ENCODE measurements at places on chromosomes 2 and 18.
A peak's percentile ranks its signal among the peaks of the same experiment; 100 is the strongest.

DNA sequence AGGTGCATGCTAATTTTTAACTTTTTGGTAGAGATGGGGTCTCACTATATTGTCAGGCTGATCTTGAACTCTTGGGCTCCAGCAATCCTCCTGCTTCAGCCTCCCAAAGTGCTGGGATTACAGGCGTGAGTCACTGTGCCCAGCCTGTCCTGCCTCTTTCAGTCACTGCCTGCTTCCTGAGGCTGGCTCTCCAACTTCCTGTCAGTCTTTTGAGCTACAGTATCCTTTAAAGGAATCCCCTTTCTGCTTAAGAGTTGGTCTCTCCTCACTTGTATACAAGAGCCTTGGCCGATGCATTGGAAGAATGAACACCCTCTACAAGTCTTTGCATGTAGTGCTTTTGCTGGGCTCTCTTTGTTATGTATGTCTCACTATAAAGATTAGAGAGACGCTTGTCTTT is 88.4 kb upstream of the SMAD2 start:
- DNase-seq: no peak

DNA sequence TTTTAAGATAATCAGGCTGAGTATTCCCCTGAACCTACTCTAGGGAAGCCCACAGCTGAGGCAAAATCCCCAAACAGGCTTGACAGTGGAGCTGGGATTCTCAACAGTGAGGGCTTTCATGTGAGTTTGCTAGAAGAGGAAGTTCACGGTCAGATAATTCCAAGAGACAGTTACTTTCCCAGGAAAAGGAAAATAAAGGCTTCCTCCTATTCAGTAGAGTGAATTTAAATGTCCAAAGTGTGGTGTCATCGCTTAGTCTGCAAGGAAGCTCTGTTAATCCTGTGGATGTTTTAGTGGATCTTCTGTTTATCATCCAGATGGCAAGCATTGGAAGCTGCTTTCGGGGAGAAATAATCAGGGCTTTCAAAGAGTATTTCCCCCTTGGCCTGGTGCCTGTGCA is 119.8 kb downstream of the RPIA start:
- no peak for DNase-seq

DNA sequence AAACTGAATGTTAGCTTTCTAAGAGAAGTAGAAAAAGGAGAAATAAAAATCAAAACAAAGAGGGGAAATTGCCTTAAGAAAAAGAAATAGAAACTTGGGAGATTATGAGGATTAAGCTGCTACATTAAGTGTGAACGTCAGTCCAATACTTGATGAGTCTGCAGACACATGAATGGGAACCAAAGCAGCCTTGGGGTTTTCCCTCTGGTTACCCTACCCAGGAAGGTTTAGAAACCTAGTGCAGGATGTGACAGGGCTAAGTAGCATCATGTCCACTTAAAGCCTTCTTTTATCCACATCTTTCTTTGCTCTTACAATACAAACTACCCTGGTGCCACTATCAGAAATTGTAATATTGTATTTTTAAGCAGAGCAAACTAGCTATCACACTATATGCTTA is 22.3 kb downstream of the SLC35F5 start:
- DNase-seq: no peak

GRCh38 chr2:113823716-113824595 is 65.9 kb upstream of the ACTR3 start:
- no peak for DNase-seq

GRCh38 chr18:23890589-23890988 is 124.0 kb upstream of the TTC39C start:
- no peak for DNase-seq

GRCh38 chr2:157785200-157785599 is 90.9 kb downstream of the ACVR1 start:
- DNase-seq: peak; percentile 42

GRCh38 chr2:128720080-128721022 is 401.7 kb upstream of the HS6ST1 start:
- DNase-seq: no peak

DNA sequence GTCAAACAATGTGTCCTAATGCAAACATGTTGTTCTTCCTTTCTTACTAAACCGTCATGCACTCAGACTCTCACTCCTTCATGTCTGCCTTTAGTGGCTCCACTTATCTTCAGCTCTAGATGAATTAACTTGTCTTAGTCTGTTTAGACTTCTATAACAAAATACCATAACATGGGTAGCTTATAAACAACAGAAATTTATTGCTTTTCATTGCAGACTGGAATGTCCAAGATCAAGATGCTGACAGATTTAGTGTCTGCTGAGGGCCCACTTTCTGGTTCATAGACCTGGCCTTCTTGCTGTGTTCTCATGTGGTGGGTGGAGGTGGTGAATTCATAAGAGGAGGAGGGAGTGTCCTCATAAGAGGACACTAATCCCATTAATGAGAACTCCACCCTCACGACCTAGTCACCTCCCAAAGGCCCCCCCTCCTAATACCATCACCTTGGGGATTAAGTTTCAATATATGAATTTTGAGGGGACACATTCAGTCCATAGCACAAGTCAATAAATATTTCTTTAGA is 32.3 kb downstream of the RALBP1 start:
- no peak for DNase-seq

GRCh38 chr2:178429336-178429735 is 21.6 kb downstream of the PRKRA start:
- DNase-seq: no peak

- peak; percentile 74 for DNase-seq
These were observed 316.8 kb upstream of the KCNH7 start for GRCh38 chr2:163155279-163155883.

- peak; percentile 26 for DNase-seq
These were observed 102.9 kb upstream of the CCDC195 start for GRCh38 chr2:224819075-224819474.

- no peak for DNase-seq
These were observed 103.2 kb downstream of the SLC8A1 start for GRCh38 chr2:40348665-40349064.

- DNase-seq: peak; percentile 75
These were observed at the start of gene TTL for GRCh38 chr2:112481528-112482233. TTL (plus strand) TSS chr2:112482156; CDS start chr2:112482345, 189 bp downstream.

DNA sequence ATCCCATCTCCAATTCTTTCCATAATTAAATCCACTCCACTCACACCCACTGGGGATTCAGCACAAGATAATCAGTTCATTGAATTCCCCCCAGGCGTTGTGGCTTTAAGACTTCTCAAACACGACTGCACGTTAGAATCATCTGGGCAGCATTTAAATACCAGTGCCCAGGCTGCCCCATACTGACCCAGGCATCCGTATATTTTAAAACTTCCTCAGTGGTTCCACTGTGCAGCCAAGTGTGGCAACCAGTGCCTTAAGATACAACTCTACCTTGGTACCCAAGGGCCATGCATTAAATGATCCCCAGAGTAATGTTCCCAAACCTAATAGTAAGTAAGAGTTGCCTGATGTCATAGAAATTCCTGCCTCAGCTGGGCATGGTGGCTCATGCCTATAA is 54.3 kb upstream of the BZW1 start:
- DNase-seq: no peak

DNA sequence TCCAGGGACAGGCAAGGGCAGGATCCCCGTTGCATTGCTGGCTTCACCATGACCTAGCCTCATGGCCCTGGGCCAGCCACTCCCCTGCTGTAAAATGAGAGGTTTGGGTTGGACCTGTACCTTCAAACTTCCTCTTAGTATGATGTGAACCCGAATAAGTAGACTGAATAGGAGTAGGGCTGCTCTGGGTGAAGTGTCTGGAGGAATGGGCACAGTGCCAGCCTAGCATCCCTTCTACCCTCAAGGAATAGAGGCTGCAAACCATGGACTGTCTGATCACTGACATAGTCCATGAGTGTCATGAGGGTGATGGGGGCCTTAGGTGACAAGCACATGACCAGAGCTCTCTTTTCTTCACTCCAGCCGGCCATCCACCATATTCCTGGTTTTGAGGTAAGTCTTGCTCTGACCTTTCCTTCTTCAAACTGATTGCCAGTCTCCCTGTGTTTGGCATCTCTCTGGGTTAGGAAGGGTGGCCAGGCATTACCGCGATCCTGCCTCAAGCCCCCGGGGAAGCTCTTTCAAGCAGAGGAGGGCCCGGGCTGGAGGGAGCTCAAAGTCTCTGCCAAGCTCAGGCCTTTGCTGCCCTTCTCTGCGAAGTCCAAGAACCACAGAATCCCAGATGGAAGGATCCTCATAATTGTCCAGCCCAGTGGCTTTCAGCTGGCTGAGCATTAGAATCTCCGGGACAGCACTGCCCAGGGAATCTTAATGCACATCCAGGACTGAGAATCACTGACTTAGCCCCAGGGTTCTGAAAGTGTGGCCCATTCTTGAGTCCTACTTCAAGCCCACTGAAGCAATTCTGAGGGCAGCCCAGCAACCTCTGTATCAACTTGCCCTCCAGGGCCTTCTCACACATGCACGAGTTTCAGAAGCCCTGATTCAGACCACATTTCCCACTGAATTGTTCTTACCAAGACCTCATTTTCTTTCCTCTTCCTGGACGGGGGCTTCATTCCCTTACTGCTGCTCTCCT is 148.1 kb downstream of the DYSF start:
- DNase-seq: no peak

DNA sequence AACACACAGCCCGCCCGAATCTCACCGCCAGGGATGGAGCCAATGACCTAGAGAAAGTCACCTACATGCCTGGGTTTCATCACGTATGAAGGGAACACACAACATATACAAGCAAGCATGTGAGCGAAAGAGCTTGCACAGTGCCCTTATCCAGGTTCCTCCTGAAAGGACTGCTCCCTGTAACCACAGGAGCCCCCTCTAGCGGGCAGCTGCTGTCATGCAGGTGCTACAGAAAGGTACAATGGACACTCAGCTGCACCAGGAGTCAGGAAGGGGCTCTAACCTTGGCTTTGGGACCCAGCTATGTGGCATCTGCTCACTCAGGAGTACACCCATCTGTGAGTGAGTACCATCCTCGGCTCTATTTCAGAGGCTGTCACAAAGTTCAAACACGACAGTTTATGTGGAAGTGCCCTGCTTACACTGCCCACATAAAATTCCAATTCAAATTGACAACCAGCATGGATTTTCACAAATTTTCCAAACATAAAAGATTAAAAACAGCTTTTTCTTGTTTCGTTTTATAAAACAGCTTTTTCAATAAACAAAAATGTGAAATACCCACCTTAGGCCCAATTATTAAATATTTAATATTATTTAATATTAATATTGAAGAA is 3.5 kb downstream of the NDUFA10 start:
- peak; percentile 62 for DNase-seq

- no peak for DNase-seq
These were observed 7.2 kb upstream of the LBH start for GRCh38 chr2:30224151-30224550.

GRCh38 chr2:23469142-23469540 is 84.2 kb downstream of the KLHL29 start:
- no peak for DNase-seq
